ENCODE measurements at places on chromosomes 3 and 15.

GRCh38 chr3:182735672-182736071 lies 57.6 kb upstream of the ATP11B start:
- no peak for DNase-seq

DNA sequence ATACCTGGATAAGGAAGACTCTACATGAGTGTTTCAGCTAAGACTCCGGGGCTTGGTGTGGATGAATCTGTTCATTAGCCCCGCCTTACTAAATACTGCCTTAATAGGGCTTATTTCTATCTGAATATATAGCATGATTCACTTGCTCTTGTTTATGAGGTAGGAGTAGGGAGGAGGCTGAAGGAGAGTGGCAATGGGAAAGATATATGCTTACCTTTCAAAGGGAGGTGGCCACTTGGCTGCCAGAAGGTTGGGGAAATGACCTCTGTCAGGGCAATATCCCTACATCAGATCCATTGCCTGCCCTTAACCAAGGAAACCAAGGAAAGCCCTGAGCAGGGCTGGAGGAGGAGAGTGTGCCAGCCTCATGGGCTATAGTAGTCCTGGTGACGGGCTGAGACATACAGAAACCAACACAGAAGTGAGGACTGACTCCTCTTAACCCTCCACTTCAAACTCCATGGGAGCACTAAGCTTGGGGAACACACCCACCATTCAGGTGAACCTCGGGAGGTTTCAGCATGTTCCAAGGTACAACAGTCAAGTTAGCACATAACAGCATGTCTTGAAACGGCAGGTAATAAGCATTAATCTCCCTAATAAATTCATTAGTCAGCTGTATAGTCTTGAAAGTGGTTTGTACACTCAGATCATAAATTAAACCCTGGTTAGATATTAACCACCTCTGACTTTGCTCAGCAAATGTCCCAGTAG lies 80.1 kb downstream of the EOMES start:
- no peak for DNase-seq

GRCh38 chr15:35321926-35322325 lies 224.0 kb downstream of the DPH6 start:
- no peak for DNase-seq

DNA sequence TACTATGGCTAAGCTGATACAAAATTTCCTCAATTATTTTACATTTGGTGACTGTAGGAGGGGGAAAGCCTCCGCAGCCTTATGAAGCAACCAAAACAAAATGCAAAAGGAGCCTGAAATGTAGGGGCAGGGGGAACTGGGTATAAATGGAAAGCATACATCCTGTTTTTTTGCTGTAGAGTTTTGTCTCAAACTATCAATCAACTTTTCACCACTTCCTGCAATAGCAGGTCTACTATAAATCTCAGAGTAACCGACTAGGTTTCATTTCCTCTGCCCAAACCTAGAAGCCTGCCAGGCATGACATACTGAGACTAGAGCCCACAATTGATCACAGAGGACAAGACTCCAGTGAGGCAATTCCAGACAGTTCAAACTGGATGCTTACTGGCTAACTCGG lies 91.3 kb downstream of the SHQ1 start:
- DNase-seq, result no peak

DNA sequence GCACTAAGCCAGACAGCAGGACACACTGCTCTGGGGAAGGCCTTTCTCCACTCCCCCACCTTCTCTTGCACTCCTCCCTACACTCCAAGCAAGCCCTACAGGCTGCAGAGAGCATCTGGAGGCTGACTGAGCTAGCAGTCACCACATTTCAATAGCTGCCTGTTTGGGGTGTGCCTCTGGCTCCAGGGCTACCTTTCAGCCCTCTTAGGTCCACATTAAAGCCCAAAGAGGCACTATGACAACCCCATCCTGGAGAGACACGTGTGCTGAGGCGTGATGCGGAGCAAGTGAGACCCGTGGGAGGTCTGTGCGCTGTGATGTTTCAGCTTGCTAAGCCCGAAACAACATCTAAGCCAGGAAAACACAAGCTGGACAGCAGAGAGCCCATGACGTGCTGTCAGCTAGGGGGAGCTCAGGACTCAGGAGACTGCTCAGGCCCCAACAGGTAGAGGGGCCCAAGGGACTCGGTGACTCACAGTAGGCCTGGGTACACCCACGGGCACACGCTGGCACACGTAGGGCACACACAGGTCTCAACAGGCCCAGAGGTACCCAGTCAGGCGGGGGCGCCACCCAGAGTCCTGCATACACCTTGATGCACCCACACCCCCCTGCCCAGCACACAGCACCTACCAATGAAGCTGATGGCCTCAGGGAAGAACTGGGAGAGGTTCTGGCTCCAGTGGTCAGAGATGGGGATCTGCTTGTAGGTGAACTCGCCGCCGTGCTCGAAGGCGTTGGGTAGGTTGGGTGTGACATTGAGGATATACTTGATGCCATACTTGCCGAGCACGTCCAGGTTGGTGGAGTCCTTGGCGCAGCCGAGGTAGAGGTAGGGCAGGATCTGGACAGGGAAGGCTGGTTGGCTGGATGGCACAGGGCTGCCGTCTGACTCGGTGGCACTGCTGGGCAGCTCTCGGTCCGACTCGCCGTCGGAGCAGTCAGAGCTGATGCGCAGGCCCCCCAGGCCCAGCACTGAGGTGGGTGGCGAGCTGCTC lies 2.8 kb downstream of the DUSP7 start:
- DNase-seq, result peak; percentile 94

DNA sequence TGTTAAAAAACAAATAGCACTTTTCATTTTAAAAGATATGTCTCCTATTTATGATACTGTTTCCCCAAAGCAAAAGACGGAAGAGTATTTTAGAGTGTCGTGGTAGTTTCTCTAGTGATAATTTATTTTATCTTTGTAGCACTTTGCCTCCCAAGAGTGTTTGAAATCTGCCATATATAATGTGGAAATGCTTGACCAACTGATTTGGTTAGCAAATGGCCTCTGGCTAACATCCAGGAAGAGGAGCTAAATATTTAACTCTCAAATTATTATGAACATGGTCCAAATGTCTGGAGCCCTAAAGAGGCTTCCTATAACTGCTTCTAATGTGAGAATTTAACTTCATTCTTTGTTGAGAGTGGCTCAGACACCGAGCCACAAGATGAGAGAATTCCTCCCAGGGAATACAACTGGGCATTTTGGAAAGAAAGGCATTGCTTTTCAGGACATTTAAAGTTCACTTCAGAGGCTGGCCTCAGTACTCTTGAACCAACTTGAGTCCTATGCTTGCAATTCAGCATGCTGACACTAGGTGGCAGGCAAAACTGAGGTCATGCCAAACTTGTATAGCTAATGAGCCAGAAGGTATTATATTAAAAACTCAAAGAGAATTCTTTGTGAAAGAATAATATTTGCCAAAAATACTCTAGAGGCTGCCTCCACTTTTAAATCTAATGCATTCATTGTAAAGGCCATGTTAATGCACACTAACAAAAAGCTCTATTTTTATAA lies 104.5 kb downstream of the RARB start:
- DNase-seq, result no peak

- no peak for DNase-seq
These were observed 138.2 kb downstream of the ATP10A start for GRCh38 chr15:25724899-25725298.

GRCh38 chr3:107523289-107523538 lies 452 bp downstream of the BBX start:
- no peak for DNase-seq

GRCh38 chr3:152230370-152230769 lies 38.4 kb upstream of the MBNL1 start:
- no peak for DNase-seq

DNA sequence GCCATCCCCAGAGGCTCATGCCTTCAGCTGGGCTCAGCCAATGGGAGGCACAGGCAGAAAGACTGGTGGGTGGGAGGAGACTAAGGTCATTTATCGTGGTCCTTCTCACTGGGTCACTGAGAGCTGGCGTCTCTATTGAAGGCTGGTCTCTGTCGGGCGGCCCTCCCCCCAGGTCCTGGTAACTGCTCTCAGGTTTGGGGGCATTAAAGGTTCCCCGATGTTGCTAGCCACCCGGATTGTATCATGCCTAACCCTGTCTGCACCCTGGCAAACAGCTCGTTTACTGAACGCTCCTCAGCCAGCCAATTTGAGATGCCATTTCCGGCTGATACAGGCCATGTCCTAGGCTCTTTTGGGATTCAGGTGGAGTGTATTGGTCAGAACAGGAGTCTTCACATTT lies 10.5 kb downstream of the SELENOS start:
- no peak for DNase-seq

DNA sequence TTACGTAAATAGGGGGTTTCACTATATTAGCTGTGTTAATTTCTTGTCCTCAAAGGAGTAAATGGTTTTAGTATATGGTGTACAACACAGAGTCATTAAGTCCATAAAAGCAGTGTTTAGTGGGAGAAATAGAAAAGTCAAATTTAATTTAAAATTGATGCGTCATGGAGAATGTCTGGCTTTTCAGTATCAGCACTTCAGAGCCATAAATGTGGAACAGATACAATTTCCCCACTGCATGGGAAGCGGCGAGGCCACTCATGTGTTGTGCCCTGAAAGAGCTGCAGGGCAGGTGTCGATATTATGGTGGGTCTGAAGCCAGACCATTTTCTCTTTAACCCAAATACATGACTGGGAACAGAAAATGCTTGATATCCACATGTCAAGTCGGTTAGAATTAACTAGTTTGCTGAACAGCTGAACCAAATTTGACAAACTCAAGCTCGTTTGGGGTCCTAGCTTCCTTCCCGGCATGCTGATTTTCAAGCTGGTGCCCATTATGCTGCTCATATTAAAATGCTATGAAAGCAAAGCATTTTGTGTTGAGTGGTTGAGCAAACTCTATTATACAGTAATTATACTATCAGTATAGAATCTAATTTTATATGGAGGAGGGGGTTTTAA lies 364.6 kb upstream of the TBL1XR1 start:
- DNase-seq, result no peak

DNA sequence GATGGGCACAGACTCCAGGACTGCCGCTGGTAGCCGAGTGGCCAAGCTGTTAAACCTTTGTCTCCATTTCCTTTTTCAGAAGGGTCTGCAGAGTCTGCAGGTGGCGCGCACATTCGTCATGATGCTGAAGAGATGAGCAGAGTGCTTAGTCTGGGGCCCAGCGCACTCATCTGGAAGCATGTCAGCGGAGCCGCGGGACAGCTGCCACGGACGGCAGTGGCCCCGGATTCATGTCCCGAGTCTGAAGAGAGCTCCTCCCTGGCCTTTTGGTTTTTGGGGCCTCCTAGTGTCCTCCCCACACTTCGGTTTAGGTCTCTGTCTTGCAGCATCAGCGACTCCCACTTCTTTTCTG lies 42.6 kb downstream of the KLHL25 start:
- no peak for DNase-seq

GRCh38 chr15:57563416-57563815 lies 28.3 kb upstream of the MYZAP start:
- no peak for DNase-seq

GRCh38 chr3:13768453-13768852 lies 111.4 kb downstream of the WNT7A start:
- DNase-seq, result no peak

DNA sequence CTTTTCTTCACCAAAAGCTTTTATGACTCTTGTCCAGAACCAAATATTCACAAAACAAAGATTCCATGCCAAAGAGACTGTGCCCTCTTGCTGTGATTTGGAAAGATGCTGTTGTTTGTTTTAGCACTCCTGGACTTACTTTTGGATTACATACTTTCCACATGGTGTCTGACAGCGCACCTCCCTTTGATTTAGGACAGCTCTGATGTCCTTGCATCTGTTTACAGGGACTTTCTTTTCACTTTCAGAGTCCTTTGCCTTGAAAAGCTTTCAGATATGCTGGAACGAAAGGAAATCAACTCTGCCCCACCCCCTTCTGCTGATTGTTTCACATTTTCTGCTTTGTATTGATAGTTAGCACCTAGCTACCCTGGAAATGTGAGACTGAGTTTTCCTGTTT lies 133.0 kb upstream of the NR2E3 start:
- DNase-seq, result no peak

- no peak for DNase-seq
These were observed 19.6 kb downstream of the STAC start for GRCh38 chr3:36399933-36400332.

DNA sequence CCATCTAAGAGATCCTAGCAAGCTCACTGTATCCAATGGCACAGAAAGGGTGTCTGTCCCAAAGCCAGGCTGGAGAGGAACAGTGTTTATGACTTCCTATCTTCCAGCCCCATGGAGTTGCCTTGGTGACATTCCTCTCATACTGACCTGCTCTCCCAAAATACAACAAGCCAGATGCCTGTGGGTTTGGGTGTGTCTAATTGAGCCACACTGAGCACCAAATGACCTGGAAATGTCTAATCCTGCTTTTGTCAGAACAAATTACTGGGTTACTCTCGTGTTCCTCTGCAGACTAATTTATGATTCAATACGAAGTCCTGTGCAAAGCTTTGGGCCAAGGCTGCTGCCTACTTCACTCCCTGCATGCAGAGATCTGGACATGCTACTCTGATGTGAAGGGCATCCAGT lies 98.1 kb upstream of the STRIT1 start:
- DNase-seq, result no peak

GRCh38 chr3:160885791-160886286 lies 129.8 kb downstream of the PPM1L start:
- DNase-seq, result peak; percentile 53

GRCh38 chr3:125186800-125187598 lies 25.5 kb downstream of the SLC12A8 start:
- DNase-seq, result no peak

- peak; percentile 72 for DNase-seq
These were observed 11.5 kb downstream of the GATA2 start for GRCh38 chr3:128481438-128481942.

DNA sequence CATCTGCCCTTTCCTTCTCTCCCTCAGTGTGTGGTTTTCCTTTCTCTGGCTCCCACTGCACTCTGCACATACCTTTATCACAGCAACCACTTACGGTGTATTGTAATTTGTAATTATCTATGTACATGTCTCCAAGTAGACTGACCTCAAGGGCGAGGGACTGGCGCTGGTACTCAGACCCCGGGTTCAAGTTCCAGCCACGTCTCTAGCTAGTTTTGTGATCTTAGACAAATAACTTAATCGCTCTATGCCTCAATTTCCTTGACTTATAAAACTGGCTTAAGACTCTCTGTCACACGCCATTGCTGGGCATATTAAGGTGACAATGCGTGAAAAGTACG lies 607 bp upstream of the SENP2 start:
- no peak for DNase-seq

DNA sequence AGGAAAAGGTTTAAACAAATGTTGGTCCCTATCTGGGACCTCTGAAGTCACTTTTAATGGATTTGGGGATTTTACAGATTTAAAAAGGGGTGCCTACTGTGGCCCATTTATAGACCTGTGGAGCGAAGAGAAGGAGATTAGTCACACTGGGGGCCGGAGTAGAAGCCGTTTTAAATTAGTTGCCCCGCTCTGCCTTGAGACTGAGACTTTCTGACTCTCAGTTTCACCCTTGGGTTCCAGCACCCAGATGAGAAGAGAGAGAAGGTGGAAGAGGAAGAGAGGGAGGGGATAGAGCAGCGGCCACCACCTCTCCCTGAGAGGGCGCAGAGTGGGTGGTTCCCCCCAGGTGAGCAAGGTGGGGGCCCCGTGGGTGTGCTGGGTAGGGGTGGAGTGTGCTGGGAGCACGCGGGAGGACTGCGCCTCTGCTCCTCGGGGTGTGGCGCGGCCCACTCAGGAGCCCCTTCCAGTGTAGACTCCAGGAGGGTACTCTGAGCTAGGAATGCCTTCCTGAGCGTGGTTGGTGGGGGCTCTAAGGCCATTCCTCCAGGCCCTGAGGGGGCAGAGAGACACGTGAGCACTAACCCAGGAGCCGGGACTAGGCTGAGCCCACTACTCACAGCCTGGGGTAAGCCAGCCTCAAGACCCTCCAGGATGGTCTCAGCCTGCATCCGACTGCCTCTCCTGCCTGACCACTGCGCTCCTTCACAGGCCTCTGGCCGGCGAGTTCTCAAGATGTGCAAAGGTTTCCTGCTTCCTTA lies 32.6 kb upstream of the RAB6B start:
- DNase-seq, result no peak

Data from posterior cingulate gyrus (tissue), 11 donors.